ACHN (cell line): ENCODE measurements at places on chromosomes 4 and X.

DNA sequence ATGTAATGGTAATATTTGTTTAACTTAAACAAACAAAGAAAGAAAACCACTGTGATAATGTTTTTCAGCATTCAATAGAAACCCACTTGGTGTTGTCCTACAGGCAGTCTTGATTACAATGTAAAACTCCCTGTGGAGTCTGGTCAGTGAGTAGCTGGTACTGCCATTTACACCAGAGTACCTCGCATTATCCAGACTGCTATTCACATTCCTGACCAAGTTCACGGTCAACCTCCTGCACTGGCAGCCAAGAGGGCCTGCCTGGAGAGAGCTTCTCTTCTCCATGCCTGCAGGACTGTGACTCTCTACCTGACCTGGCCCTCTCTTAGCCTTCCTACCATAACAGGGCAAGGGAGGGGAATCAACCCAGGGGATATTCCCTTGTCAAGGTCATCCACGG, 2.9 kb upstream of the LONRF3 start:
- DNase-seq = no peak

DNA sequence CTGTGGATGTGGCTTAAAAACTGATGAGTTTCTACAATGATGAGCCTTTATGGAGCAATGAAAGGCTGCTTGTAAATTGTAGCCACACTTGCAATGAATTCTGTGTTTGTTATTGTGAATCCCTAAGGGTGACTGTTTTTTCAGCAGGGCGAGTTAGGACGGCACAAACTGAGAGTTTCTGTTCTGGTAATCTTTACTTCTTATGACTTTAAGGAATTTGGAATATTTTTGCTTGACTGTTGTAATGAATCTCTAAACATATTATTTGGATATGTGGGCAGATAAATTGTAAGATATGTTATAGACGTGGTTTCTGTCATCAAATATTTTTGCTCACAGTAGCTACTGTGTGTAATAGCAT, 22.2 kb downstream of the RBPJ start:
- DNase-seq = no peak

GRCh38 chr4:11549525-11549924, 120.8 kb upstream of the HS3ST1 start:
- no peak for DNase-seq

GRCh38 chr4:53171797-53172196, 194.1 kb downstream of the SCFD2 start:
- DNase-seq = no peak

DNA sequence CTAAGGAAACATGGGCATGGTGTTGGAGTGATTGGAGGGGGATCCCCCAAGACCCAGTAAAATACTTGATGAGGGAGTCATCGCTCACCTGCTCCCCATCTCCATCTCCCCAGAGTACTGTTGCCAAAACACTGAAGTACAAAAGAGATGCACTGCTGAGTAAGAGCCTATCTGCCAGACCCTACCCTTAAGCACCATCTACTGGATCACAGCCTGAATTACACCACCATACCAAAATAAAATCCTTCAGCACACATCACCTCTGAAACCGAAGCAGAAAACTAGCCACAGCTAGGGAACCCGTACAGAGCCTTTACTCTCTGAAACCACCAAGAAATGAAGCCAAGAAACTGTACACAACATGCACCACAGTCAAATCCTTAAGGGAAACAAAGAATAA, 466.3 kb upstream of the ACTRT1 start:
- DNase-seq = peak; percentile 21
